ENCODE measurements at places on chromosomes 2 and 18.

GRCh38 chr2:205474741-205475415, 207.4 kb upstream of the NRP2 start:
- DNase-seq, result no peak

- no peak for DNase-seq
These were observed 44.4 kb downstream of the PTPN2 start for GRCh38 chr18:12839526-12840196.

DNA sequence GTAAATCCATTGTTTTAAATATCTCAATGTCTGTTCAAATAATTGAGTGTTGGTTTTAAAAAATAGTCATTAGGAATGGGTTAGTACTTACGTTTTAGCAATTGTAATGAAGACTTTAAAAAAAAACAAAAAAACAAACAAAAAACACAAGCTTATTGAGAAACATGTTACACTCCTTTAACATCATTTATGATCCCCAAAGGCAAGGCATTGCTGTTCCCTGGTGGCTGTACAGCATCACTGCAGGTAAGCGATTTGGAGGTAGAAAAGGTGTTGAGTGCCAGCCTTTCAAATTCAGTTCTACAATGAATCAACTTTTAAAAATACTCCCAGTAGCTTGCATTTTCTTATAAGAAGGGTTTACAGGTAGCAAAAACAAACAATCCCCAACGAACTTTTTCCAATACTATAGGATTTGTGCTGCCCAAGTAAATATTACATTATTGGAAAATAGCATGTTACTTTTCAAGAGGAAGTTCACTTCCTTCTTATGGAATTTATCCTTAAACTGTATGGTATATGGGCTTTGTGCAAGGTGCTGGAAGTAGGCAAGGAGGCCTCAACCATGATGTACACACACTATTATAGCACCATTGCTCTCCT, 27.5 kb downstream of the CNRIP1 start:
- no peak for DNase-seq

GRCh38 chr18:55420665-55421307, 167.2 kb downstream of the TCF4 start:
- no peak for DNase-seq

GRCh38 chr2:8391584-8391983, 290.3 kb upstream of the ID2 start:
- no peak for DNase-seq

DNA sequence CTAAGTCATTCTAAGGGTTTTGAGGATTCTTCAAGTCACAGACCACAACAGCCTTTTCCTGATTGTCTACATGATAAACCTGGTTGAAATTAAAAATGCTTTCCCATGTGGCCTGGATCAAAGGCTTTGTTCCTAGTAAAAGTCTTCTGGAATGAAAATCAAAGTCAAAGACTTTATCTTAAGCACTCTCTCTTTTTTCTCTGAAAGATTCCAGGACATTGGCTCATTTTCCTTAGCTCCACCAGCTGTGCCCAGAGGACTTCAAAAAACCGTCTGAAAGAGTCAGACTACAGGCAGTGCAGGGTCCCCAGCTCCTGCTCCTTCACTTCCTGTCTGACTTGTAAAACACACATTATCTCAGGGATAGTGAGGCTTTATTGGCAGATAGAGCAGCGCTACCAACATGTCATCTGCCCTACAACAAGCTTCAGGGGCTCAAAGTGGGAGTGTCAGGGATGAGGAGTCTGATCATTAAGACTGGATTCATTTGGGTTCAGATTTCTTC, 148.2 kb downstream of the ESCO1 start:
- no peak for DNase-seq

DNA sequence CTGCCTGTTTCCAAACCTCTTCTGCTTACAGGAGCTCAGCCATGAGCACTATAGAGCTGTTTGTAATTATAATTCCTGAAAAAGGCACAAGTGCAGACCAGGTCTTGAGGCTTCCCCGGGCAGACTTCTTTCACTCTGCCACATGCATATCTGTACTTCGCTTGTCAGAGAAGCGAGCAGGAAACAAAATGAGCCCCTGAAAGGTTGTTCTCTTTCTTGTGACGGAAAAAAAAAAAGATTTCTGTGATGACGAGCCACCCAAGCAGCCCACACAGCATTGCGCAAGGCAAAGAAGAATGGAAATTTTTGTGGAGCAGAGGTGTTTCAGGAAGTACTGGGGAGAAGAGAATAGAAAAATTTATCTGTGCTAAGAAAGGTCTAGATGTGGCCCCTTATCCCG, 54.0 kb upstream of the LINC00305 start:
- DNase-seq, result no peak

- DNase-seq, result no peak
These were observed 439.4 kb upstream of the CDH19 start for GRCh38 chr18:67043276-67043675.

DNA sequence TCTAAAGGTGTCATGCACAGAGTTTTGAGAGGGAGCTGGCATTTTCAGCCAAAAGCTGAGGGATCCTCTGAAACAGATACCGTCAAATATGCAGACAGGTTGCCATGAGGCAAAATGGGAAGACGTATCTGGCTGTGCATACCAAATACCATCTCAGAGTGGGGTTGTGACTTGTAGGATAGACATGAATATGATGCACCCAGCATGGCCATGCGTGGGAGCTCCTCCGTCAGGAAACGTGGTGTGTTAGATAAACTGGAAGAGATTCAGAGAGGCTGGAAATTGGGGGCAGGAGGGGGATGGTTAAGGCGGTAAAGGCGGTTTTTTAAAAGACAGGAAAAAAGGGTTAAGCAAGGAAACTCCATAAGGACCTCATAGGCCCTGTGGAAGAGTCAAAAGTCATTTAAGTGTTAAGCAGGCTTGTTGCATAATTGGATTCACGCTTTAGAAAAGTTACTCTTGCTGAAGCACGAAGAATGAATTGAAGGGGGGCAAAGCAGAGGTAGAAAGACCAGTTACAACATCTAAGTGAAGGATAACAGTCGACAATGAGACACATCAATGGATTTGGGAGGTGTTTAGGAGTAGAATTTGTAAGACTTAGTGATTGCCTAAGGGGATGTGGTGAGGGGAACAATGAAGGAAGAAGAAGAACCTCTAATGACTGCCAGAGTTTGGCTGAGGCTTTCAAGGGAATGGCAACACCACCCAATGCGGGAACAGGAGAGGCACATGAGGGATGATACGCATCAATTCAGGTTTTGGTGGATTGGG, 139.6 kb upstream of the CTAGE1 start:
- no peak for DNase-seq

DNA sequence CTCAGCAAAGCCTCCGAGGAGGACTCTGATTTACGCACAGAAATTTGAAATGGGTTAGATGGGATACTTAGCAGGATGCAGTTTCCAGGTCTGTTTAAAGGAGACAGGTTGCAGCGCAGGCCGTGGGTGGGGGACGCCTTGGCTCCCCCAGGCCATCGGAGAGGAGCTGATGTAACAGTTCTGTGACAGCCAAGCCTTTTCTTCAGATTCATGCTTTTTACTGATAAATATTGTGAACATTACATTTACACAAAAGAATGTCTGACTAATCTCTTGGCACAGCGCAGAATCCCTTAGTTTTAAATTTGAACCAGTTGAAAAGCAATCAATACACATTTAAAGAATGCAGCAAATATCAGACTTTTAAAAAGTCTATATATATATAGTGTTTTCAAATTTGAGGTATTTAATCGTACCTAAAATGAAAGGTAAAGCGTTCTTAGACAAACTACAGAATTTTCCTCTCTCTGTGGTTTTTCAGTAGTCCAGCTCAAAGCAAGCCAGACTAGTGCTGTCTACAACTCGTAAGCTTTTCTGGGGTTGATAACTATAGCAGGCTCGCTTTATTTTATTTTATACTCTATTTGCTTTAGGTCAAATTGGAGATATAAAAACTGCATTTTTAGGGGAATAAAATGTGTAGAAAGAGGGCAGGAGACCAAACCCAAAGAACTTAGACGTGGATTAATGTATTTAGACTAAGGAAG, 221.9 kb downstream of the PIEZO2 start:
- DNase-seq, result no peak

- no peak for DNase-seq
These were observed 130.7 kb downstream of the AQP4 start for GRCh38 chr18:26734760-26735159.

DNA sequence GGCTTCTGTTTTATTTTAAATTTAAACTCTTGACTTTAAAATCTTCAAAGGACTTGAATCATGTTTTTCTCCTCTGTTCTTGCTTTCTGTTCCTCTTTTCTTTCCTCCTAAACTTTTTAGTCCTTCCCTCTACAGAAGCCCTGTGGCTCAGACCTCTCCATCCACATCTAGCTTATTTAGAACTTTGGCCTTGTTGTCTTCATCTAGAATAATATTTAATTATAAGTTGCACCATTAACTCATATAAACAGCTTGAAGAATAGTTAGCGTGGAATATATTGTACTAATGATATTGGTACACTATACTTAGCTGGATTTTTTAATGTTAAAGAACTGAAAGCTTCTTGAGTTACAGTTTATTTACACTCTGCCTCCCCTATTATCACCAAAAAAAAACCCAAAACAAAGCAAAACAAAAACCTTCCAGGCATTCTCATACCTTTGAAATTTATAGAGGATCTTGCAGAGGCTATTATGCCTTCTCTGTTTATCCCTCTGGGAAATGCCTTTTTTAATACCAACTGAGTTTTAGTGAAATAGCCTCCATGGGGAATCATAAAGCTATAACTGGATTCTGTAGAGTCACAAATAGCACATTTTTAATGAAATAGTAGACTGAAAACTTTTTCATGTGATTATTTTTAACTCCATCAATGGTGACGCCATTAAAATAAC, 9.2 kb upstream of the CCDC141 start:
- DNase-seq, result no peak

DNA sequence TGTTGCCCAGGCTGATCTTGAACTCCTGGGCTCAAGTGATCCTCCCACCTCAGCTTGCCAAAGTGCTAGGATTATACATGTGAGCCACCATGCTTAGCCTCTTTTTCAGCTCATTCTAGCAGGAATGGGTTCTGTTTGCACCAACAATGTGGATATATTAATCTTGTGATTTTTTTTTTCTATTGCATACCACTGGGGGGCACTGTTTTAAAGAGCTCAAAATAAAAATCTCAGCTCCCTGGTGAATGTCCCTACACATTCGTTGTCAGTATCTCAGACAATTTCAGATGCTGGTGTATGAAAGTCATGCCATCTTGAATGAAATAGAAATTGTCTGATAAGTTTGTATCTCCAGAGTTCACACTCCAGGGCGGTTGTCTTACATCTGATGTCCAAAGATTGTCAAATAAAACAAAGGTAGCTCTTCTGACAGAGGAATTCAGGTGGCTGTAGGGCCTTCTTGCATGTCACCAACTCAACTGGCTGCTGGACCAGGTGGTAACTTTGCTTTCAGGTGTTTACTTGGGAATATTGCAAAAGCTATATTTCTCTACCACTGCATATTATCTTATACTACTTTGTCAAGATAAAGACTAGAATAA, 3.1 kb upstream of the MATN3 start:
- no peak for DNase-seq

DNA sequence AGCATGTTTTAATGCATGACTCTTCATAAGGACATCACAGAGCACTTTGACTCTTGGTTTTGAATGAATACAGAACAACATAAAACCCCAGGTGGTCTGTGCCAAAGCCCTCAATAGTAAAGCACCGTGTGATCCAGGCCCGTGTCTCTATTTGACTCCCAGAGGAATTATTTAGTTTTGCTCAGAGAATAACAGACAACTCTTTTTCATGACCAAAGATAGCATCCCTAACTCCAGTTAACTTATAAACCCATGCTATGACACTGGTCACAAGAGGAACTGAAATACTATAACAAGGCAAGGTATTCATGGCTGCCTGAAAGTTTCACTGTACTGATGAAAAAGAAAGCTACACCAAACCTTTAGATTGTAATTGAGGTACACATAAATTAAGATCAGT, 128.4 kb downstream of the IKZF2 start:
- no peak for DNase-seq

GRCh38 chr2:85394261-85394681, 15.9 kb downstream of the CAPG start:
- DNase-seq, result no peak

DNA sequence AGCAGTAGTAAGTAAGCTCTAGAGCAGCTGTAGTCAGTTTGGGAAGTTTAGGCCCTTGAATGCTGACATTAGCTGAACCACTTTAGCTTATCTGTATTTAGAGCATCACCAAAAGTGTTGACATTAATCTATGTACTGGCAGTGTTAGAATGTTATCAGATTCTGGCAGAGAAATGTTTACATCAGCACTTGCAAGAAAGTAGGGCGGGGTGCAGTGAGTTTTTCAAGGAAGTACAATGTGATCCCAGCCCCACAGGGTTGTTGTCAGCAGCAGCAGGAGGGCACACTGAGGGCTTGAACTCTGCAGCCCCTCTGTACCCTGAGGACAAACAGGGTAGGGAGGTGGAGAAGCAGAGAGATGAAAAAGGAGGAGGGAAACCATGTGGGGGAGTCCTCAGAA, 35.5 kb upstream of the RMP24 start:
- DNase-seq, result no peak

GRCh38 chr18:74836296-74837139, 238.8 kb downstream of the ZNF407 start:
- no peak for DNase-seq

- DNase-seq, result no peak
These were observed 14.4 kb downstream of the NGEF start for GRCh38 chr2:232998666-232998985.

DNA sequence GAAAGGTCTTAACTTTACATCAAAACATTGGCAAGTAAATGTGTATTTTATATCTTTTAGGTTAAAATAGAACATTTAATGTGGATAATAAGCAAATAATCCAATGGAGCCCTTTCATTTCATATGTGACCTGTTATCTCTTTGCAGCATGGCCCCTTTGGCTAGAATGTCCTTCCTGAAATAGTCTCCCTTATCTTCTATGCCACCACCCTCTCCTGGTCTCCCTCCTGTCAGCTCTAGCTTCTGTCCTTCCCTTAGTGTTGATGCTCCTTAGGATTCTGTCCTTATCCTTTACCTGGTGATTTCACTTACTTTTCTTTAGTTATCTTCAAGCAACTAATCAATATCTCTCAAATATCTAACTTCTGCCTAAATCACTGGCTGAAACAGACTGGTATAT, 87.1 kb upstream of the TFCP2L1 start:
- DNase-seq, result no peak

DNA sequence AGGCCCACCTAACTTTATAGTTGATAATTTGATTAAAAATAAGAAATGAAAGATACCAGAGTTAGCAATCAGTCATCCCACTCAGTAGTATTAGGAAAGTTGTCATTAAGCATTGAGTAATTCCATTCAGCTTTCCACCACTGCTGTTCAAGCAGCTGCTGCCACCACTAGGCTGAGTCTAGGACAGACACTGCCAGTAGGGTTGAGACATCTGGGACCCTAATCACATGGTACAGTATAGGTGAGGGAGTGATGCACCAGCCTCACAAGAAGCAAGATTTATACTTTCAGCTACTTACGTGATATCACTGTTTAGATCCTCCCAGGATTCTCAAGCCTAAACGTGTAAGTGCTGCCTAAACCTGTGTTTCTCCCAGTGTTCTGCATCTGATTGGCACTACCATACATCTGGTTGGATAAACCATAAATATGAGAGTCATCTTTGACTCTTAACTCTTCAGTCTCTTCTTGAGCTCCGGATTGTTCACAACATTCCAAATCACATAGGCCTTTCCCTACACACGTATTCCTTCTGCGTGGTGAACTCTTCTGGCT, 3.2 kb downstream of the UBXN4 start:
- DNase-seq, result no peak

Data from stimulated activated CD8-positive, alpha-beta memory T cell treated with anti-CD3 and anti-CD28 coated beads, Interleukin-4, amount 100 ng/mL, for 4 hours (primary cell).